ENCODE measurements at places on chromosomes 16 and 17. TPM values are rescaled to one million over a fixed set of nuclear protein-coding genes. Genes with fewer than 3 reads are reported as not detected.

The FADS6 gene
- total RNA-seq = not detected

GRCh38 chr16:588639-588888, 1.3 kb upstream of the RAB40C start:
- no peak for DNase-seq

DNA sequence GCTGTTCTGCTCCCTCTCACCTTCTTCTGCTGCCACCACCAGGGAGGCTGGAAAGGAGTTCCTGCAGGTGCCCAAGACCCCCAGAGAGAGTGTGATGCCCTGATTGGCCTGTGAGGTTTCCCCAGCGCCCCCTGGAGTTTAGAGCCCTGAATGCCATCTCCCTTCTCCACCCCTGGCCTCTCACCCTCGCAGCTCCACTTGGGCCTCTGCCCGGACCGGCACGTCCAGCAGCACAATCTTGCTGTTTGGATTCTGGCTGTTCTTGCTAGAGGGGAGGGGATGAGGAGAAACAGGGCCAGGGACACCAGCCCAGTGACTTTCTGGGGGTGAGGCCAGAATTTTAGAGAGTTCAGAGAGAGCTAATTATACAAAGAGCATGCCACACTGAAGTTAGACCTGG, 12.5 kb upstream of the FAM171A2 start:
- DNase-seq = peak; percentile 81

The MSLN gene
- 1.0 TPM for total RNA-seq

The AATF gene
- 26.9 TPM for total RNA-seq

GRCh38 chr16:71568551-71568950, 8.3 kb downstream of the TAT start:
- no peak for DNase-seq

- DNase-seq = no peak
These were observed 7.1 kb upstream of the DCAF7 start for GRCh38 chr17:63542942-63543821.

DNA sequence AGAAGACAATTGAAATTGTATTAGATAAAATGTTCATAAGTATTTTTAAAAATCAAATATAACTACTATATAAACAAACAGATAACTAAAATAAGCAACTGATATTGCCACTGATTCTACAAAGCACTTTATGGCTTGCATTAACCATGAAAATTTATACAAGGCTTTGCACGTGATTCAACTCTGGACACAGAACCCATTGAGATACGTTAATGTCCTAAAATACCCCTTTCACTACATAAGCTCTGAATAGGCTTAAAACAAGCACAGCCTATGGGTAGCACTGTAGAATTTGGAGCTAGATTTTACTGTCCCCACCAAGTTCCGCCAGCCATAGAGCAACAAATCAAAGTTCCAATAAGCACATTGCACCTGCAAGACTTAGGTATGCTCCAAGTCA, 4.5 kb downstream of the ZNF652 start:
- no peak for DNase-seq

DNA sequence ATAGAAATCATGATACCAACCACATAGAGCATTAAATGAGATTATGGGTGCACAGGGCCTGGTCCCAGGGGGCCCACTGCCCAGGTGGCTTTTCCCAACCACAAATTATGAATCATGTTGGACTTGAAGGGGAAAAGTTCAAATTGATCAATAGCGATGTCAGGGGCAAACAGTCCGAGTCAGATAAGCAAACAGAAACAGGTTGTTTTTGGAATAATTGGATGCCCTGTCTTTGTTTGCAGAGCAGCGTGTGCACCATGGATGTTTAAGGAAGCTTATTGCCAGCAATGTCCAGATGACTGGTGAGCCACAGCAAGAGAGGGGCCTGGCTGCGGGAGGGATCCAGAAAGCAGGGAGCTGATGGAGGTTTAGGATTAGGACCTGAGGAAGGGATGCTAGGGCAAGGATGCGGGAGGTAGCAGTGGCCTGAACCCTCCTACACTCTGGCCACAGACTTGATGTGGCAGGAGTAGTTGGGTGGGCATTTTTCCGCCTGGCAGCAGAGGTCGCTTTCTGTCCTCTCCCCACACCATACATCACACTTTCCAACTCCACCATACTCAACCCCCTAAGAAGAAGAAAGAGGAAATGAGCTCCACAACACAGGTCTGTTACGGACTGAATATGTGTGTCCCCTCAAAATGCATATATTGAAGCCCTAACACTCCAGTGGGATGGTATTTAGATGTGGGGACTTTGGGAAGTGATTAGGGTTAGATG, 266.4 kb upstream of the RPL38 start:
- DNase-seq = no peak

DNA sequence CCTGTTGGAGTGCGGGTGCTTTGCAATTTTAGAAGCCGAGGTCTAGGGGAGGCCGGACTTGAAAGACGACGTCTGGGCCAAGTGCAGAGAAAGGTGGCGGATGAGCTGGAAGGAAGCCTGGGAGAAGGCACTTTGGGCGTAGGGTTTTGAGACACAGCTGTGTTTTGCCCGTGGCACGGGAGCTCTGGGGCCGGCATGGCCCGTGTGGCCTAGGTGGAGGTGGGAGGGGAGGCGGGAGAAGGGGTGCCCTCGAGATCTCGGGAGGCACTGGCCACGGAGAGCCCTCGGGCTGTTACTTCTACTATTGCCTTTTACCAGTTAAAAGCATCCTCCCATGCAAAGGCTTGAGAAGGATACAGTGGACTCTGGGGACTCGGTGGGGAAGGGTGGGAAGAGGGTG, 161.9 kb downstream of the FOXL1 start:
- no peak for DNase-seq

DNA sequence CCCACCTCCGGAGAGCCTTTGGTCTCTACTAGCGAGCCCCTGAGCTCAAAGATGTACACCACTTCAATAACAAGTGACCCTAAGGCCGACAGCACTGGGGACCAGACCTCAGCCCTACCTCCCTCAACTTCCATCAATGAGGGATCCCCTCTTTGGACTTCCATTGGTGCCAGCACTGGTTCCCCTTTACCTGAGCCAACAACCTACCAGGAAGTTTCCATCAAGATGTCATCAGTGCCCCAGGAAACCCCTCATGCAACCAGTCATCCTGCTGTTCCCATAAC, 702 bp downstream of the SPN start:
- DNase-seq = no peak

DNA sequence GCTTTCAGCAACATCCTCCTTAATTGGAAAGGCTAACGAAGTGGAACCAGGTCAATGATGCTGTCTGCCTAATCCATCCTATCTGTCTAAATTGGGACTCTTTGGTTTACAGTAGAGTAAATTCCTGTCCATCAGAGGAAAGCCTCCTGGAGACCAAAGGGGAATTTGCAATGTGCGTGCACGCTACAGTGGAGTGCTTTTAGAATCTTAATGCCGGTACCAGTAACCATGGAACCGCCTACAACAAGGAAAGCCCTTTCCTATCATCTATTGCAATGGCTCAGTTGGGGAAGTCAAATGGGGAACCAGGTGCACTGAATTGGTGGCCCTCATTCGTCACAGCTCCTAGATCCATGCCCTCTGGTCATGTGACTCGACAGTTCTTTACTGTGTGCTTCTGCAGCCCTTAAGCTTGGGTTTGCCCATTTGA, 110.1 kb downstream of the XYLT1 start:
- DNase-seq = no peak

DNA sequence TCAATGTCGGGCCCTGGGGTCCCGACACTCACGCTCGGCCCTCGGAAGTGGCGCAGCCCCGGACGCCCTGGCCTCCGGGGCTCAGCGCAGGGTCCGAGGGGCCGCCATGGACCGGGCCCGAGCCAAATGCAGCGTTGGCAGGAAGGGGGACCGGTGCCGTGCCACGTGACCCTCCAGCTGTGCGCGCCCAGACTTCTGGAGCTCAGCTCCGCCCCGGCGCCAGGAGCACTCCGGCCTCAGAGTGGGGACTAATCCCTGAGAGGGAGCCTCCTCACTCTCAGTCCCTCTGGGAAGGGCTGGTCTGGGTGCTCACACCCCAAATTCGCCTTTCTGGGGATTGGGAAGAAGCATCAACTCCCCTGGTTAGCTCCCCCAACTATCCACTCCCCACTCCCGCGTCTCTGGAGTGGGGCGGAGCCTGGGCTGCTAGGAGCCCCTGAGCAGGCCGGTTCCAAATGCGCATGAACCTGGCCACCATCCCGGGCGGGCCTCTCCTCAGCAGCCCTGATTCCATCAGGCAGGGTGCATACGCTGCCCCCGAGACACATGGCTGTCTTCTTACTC, at the start of gene B3GNT9:
Gene B3GNT9 (minus strand): TSS at position 166 of the 564 bp plus-strand sequence. CDS start 513 bp downstream, outside the sequence.
- peak; percentile 88 for DNase-seq

DNA sequence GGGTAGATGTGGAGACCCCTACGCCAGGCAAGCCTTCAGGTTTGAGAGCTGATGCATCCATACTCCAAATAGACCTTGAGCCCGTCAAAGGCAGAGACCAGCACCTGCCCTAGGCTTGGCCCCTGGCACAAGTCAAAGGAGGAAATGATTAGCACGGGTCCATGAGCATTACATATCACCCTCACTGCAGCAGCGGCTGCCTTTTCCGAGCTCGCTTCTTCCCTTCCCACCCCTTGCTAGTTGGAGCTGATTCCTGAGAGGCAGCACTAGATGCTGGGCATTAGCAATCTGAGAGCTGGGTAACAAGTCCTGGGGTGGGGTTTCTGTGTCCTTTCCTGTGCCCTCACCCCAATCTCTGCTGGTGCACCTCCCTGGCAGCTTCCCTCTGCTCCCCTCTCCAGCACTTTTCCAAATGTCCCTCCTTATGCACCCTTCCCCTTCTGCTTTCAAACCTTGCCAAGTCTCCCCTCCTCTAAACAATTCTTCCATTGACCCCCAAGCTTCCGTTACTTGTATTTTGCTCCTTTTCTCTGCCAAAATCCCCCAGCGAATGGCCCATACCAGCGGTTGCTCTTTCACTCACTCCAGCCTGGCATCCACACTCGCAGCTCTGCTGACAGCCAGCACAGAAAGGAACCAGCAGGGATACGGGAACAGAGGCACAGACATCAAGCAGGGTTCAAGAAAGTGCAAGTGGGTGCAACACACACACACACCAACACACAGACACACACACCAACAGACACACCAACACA, 3.0 kb downstream of the CDRT4 start:
- no peak for DNase-seq

DNA sequence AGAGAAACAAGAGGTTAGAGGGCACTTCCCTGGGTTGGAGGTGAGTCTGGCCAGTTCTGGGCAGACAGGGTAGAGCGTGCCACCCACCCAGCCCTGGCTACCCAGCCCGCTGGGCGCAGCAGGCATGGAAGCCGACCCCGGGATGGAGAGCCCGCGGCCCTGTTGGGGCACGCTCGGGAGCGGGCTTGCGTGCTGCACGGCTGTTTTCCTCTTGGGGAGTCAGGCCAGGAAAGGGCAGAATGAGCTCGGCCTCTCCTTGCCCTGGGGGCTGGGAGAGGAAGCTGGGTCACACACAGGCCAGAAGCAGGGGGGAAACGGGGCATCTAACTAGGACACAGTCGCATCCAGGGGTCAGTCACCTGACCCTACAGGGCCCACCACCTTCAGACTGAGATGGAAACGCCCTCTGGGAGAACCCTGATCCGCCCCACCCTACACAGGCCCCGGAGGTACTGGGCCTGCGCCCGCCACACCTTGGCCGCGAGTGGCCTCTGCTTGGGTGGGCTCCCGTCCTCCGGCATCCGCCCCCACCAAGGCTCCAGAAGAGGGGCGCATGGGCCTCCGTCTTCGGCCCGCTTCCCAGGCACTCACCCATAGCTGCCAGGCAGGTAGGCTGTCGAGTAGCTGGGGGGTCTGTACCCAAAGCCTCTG, 1.2 kb downstream of the SOX15 start:
- no peak for DNase-seq

The MEAK7 gene
- total RNA-seq = 5.0 TPM

DNA sequence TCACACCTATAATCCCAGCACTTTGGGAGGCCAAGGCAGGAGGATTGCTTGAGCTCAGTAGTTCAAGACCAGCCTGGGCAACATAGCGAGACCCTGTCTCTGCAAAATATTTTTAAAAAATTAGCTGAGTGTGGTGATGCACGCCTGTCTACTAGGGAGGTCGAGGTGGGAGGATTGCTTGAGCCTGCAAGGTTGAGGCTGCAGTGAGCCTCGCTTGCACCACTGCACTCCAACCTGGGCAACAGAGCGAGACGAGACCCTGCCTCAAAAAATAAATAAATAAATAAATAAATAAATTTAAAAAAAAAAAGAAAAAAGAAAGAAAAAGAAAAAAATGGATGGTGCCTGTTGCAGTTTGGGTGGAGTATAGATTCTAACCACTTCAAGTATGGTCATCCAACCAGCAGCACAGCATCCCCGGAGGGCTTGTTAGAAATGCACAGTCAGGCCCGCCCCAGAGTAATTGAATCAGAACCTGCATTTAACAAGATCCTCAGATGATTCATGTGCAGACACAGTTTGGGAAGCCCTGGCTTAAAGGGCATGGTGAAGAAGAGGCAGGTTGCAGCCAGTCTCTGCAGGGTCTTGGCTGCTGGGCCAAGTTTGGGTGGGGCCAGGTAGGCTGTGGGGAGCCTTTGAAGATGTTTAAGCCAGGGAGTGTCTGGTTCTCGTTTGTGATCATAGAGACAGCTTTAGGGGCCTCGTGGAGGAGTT, 40.8 kb downstream of the MRC2 start:
- DNase-seq = no peak

The CES5A gene
- 0.35 TPM for total RNA-seq

The TCAP gene
- 5,900 TPM for total RNA-seq

The CACNG5 gene
- total RNA-seq = not detected

- no peak for DNase-seq
These were observed 143.4 kb upstream of the HS3ST2 start for GRCh38 chr16:22670551-22671041.

The CDIP1 gene
- 45.2 TPM for total RNA-seq

The ATXN7L3 gene
- total RNA-seq = 35.7 TPM

GRCh38 chr17:79213305-79213704, 138.7 kb downstream of the ENGASE start:
- peak; percentile 28 for DNase-seq

- DNase-seq = no peak
These were observed 37.5 kb downstream of the SPECC1 start for GRCh38 chr17:20046629-20047028.

GRCh38 chr16:64397945-64398508, 723.8 kb downstream of the CDH11 start:
- no peak for DNase-seq
